ENCODE measurements at places on chromosomes 5 and 9. TPM values are rescaled to one million over a fixed set of nuclear protein-coding genes. Genes with fewer than 3 reads are reported as not detected.

GRCh38 chr5:51748647-51749046, 365.4 kb downstream of the ISL1 start:
- no peaks in the 10 kb centered on the region for H3K4me1 ChIP-seq
- H3K4me3 ChIP-seq = no peak overlapping the region
- no peaks in the 10 kb centered on the region for H3K27me3 ChIP-seq
- H3K27ac ChIP-seq = no peak overlapping the region
- H3K36me3 ChIP-seq = no peaks in the 10 kb centered on the region

GRCh38 chr5:158162026-158162425, 303.1 kb upstream of the CLINT1 start:
- H3K4me1 ChIP-seq = peaks cover 2% of the 10 kb centered on the region
- no peak for DNase-seq
- H3K27me3 ChIP-seq = no peaks in the 10 kb centered on the region
- H3K4me3 ChIP-seq = no peak overlapping the region
- H3K36me3 ChIP-seq = no peaks in the 10 kb centered on the region
- no peak overlapping the region for H3K27ac ChIP-seq

- peaks cover 3% of the 10 kb centered on the region for H3K4me1 ChIP-seq
- H3K27me3 ChIP-seq = peaks cover 11% of the 10 kb centered on the region
- H3K4me3 ChIP-seq = peak overlapping the region; percentile 95
- peak overlapping the region; percentile 76 for H3K27ac ChIP-seq
- no peaks in the 10 kb centered on the region for H3K36me3 ChIP-seq
Observed at GRCh38 chr5:178152491-178153444, 917 bp downstream of the NHP2 start.

GRCh38 chr5:2697446-2698200, 53.9 kb downstream of the IRX2 start:
- peaks cover 25% of the 10 kb centered on the region for H3K36me3 ChIP-seq
- no peaks in the 10 kb centered on the region for H3K4me1 ChIP-seq
- H3K27me3 ChIP-seq = peaks cover 8% of the 10 kb centered on the region
- no peak overlapping the region for H3K4me3 ChIP-seq

DNA sequence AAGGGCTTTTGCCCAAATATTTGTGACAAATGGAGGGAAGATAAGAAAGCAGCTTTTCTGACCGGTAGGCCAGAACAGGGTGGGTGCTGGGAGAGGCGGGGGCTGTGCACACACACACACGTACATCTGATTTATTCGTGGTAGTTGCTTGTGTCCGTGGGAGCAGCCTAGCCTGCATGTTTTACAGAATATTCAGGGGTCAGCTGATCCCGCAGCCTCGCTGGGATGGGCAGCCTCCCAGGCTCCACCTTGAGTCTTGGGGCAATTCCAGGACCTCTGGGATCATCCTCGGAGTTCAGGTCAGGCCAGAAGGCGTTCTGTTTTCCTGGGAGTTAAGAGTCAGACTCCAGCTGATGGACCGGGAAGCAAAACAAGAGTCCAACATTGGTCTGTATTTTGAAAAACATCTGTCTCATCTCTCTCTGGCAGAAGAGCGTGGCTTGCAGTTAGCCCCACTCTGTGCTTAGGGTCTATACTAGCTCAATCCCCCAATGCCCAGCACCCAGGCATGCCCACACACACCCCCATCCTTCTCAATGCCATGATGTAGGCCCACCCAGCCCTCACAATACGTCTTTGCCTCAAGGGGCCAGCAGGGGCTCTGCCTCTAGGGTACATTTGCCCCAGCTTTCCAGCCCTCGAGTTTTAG, 210.6 kb downstream of the GOLPH3 start:
- no peak overlapping the region for H3K4me3 ChIP-seq
- H3K27ac ChIP-seq = no peak overlapping the region
- peaks cover 7% of the 10 kb centered on the region for H3K4me1 ChIP-seq
- H3K27me3 ChIP-seq = peaks cover 2% of the 10 kb centered on the region
- DNase-seq = no peak

Gene SH2D3C
- 71.7 TPM for total RNA-seq
